ENCODE measurements at places on chromosomes 13 and 19.
A peak's percentile ranks its signal among the peaks of the same experiment; 100 is the strongest.

- DNase-seq: no peak
Measured at GRCh38 chr19:34960940-34961679, 2.9 kb downstream of the ZNF792 start.

GRCh38 chr19:6677883-6678689 is 8.1 kb upstream of the TNFSF14 start:
- DNase-seq: peak; percentile 63

GRCh38 chr13:30148786-30149185 is 158.6 kb downstream of the KATNAL1 start:
- DNase-seq: no peak

GRCh38 chr19:15556634-15557181 is 48.4 kb downstream of the CYP4F22 start:
- no peak for DNase-seq

DNA sequence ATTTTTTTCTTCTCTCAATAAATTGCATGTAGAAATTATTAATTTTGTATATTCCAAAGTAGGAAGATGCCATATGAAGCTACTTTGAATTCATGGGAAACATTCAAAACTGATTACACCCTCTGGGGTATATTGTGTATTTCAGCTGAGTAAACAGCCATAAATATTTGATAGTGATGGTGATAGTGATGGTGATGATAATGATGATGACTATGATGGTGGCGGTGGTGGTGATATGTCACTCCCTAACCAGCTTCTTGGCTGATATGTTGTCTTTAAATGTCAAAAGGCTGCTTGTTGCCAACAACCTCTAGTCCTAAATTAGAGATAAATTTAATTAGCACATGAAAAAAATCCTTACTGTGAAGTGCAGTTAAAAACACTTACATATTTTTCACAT is 102.0 kb downstream of the LRCH1 start:
- no peak for DNase-seq

GRCh38 chr13:45333977-45334922 is 6.7 kb downstream of the TPT1 start:
- DNase-seq: no peak

DNA sequence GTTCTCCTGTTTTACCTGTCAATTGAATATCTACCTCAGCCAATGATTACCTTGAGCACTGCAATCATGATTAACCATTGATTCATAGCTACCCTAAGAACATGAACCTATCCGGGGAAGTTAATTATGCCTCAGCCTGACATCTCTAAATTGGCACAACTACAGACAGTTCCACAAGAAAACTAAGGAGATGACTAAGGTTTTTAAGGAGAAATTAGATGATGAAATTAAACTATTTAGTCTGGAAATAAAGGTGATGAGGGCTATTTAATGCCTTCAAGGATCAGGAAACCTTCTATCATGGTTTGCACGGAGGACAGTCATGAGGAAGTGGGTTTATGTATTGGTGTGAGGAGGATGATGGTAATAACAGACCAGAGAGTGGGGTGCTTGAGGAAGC is 203.4 kb downstream of the COL4A1 start:
- no peak for DNase-seq

DNA sequence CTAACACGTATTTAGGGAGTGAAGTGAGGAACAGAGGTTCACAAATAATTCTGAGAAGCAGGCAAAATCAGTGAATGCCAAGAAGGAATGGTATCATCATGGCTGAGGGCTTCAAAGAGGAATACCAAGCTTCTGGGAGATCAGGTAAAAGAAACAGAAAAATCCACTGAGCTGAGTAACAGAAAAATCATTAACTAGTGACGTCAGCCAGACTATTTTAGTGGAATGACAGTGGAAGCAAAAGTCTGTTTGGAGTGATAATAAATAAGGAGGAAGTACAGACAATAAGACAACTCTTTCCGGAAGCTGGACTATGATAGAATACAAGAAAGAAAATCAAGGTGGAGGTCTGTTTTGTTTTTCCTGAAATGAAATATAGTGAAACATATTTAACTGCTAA is 83.5 kb downstream of the SACS start:
- DNase-seq: no peak

- DNase-seq: no peak
Measured at GRCh38 chr13:46559272-46559805, 6.4 kb downstream of the LRCH1 start.

DNA sequence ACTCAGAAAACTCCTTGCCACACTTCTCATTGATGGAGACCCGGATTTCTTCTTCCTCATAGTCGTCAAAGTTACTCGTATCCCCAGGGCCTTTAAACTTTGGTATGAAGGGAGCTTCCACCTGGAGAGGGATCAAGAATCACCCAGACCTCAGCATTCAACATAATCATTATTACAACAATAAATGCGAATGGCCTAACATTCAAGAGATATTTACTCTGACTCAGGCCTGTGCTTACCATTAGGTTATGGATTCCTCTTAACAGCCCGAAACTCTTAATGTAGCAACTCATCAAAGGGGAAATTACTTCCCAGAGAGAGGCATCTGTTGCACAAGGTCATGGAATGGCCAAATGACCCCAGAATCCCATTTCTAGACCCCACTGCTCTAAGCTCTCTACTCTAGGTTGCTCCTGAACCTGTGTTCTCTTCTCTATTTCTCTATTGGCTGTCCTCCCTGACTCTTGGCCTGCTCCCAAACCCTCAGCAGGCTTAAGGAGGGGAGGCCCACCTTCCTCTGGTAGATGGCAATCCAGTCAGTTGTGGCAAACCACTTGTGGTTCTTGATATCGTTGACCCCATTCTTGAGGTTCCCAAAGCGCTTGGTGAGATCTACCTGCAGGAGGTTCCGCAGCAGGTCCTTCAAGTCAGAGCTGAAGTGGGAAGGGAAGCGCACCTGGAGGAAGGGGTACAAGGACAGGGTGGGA is 2.7 kb upstream of the SAMD1 start:
- no peak for DNase-seq

DNA sequence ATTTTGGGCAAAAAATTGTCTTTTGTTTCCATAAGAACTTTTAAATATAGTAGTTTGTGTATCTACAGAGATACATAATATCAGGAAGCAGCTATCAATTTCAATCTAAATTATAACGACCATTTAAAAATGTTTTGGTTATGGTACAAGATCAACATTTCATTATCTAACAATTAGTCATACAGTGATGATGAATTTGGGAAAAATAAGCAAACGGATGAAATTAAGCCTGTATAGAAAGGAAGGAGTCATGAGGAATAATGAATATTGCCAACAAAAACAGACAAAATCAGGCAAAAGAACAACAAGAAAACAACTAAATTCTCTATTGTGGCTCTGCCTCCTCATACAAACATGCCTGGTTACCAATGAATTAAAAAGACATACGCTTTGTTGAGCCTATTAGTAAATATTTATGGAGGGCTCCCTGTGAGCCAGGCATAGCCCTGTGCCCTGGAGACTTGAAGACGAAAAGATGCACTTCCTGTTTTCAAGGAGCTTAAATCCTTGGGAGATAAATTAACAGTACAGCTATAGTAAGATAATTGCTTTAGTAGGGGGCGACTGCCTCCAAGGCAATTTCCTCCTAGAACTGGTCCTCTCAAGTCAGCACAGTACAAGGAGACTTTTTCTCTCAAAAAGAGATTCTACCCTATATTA is 73.0 kb downstream of the NALCN start:
- DNase-seq: no peak

DNA sequence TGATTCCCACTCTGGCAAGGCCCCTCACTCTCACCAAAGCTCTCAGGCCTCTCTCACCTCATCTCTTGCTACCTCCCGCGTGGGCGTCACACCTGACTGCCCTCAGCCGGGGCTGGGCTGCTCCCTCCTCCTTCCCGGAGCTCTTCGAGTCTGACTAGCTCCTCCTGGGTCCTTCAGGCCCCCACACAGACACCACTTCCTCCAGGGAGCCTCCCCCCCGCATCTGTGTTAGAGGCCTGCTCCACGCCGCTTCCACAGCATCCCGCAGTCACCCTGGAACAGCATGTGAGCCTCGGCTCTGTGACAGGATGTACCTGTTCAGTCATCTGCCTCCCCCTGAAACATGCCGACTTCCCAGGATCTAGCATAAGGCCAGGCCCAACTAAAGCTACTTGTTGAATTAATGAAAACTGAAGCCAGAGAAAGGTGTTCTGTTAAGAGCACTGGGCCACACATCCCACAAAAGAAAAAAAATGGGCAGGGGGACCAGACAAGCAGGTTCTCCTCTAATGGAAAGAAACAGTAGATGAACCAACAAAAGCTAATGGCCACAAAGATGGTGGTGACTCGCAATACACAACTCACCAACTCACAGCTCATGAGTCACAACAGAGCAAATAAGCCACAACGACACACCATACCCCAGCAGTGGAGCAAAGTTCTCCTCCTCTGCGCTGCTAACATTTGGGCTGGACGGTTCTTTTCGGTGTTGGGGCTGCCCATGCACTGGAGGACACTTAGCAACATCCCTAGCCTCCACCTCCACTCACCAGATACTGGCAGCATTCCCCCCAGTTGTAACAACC is 3.0 kb downstream of the PPP6R1 start:
- DNase-seq: peak; percentile 38

GRCh38 chr13:43113603-43114002 is 90.2 kb downstream of the DNAJC15 start:
- DNase-seq: no peak

GRCh38 chr13:102933122-102933521 is 87.3 kb downstream of the ERCC5 start:
- no peak for DNase-seq

DNA sequence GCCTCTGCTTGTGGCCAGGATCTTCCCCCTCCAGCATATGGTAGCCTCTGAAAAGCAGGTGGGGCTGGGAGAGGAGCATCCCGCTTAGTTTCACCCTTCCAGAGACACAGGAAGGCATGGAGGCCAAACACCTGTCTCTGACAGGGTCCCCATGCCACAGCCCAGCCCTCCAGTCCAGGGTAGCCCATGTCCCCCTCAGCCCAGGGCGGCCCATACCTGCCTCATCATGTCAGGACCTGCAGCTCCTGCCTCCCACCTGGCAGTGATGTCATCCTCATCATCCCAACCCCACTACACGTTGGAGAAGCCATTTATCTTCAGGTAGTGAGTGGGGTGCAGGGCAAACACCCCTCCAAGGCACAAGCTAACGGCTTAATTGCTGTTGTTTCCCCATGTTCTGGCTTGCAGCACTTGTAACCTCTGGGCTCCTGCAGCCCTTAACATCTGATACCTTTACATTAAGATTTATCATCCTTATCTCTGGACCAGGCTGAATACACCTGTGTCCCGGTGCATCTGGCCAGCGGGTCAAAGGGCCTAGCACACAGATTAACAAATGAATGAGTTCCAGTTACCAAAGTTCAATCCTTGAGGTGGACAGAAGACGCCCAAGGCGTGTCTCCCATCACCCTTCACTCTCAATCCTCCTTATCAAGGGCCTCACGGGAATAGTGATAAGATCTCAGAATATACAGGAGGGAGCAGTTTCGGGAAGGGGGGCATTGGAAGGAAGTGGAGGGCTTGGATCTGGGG is 22.2 kb downstream of the ZNF175 start:
- no peak for DNase-seq

All from activated T-cell treated with anti-CD3 and anti-CD28 coated beads, Interleukin-2, amount 50 U/mL, for 4 hours (primary cell).